ENCODE measurements at places on chromosomes 7 and 10.

GRCh38 chr10:74900297-74900696, 73.9 kb downstream of the KAT6B start:
- DNase-seq = no peak
- H3K4me1 ChIP-seq = peaks cover 33% of the 10 kb centered on the region
- no peaks in the 10 kb centered on the region for H3K27me3 ChIP-seq
- no peak overlapping the region for H3K4me3 ChIP-seq
- H3K27ac ChIP-seq = no peak overlapping the region

DNA sequence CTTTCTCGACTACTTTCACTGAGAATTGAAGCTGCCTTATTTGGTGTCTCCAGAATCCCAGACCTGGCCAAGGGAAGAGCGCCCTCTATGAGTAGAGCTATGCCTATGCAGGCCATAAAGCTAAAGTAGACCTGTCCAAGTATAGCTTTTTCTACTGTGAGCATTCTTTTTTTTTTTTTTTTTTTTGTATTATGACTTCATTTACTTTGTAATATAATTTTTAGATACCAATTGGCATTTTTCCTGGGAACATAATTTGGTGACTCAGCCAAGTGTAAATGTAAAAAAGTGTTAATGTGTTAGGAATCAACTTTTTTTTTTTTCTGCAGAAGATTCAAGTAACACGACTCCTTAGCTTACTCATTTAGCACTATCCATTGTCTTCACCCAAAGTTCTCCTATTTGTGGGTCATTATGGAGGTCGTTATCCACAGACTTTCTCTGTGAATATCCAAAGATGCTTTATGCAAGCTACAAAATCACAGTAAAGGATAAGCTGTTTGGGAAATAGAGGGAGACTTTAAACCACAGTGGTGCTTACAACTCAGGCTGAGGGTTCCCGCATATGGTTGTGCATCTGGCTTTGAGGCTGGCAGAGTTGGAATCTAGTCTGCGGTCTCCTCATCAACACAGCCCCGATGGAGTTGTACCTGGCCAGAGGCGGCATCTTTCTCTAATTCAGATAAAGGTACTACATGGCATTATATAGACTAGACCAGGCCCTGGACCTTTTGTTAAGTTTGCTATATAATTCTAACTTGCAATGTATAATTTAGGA, 1040.2 kb upstream of the SORCS1 start:
- H3K4me1 ChIP-seq = no peaks in the 10 kb centered on the region
- DNase-seq = peak; percentile 37
- no peak overlapping the region for H3K4me3 ChIP-seq
- no peaks in the 10 kb centered on the region for H3K36me3 ChIP-seq

DNA sequence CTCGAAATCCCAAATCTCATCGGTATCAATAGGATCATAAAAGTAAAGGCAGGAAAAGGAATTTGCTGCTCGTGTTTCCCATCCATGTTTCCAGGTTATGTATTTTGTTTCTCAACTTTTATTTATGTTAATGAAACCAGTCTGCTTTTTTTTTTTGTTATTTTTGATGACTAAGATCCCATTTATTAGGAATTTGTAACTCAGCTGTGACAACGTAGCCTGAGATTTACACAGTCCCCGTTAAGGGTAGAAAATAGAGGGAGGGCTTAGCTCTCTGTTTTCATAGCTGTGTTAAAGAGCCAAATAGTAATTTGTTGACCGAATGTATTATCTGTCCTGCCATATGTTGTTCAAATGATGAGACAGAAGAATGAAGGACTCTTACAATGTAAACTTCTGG, 164.0 kb downstream of the MGMT start:
- DNase-seq = no peak
- H3K27me3 ChIP-seq = no peaks in the 10 kb centered on the region
- H3K27ac ChIP-seq = peak overlapping the region; percentile 62

- H3K27me3 ChIP-seq = peaks cover 9% of the 10 kb centered on the region
- no peak overlapping the region for H3K27ac ChIP-seq
- peaks cover 16% of the 10 kb centered on the region for H3K4me1 ChIP-seq
- peaks cover 91% of the 10 kb centered on the region for H3K36me3 ChIP-seq
These were observed 298.3 kb downstream of the TNS3 start for GRCh38 chr7:47283497-47284131.

DNA sequence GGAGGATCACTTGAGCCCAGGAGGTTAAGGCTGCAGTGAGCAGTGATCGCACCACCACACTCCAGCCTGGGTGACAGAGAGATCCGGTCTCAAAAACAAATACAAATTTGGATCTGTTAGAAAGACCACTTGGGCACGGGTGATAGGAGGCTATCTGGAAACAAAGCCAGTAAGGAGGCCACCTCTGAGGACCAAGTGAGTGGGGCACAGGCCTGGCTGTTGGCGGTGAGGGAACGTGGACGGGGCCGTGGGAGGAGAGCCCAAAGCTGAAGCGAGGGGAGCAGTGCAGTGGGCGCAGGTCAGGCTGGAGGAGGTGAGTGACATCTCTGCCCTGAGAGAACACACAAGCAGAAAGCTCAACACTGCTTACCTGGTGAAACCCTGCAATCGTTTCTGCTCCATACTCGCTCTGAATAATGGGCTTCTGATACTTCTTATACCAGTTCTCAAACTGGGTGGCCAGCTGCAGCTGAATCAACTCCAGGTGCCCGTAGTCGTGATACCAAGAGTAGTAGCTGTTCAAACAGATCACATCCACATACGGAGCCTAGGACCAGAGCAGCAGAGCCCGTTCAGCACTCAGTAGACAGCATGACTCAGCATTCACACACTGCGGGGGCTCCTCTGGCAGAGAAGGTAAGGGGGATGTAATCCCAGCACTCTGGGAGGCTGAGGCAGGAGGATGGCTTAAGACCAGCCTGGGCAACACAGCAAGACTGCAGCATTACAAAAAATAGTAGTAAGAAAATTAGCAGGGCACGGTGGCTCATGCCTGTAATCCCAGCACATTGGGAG, 14.5 kb downstream of the GUSB start:
- H3K27me3 ChIP-seq = no peaks in the 10 kb centered on the region
- H3K4me3 ChIP-seq = no peak overlapping the region
- no peak for DNase-seq
- peaks cover 82% of the 10 kb centered on the region for H3K36me3 ChIP-seq

- H3K4me3 ChIP-seq = no peak overlapping the region
- no peaks in the 10 kb centered on the region for H3K36me3 ChIP-seq
- H3K27ac ChIP-seq = no peak overlapping the region
- H3K27me3 ChIP-seq = no peaks in the 10 kb centered on the region
- no peaks in the 10 kb centered on the region for H3K4me1 ChIP-seq
These were observed 79.5 kb downstream of the SLC13A1 start for GRCh38 chr7:123120286-123120685.

DNA sequence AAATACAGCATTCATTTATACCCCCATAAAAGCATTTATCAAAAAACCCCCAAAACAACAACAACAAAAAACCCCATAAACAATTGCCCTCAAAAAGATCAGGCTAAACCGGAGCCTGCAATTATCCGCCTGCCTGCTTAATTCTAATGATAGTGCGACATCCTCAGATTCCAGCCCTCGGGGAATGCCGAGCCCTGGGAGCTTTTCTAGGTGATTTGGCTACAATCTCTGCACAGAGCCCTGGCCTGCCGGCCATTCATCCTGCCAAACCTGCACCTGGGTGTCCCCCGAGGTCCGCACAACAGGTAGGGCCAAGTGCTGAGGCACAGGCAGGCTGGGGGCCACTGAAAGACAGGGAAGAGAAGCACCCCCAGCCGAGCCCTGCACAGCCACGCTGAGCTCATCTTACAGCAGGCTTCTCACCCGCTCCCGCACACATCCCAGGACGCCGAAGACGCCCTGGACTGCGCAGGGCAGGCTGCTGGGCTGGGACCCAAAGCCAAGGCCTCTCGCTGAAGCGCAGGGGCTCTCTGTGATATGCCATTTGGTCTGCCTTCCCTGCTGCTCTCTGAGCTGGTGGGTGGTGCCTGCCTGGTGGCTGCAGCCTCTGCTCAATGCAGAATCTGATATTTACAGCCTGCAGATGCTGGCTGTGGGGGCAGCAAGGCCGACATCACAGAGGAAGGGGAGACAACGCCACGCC, 57.5 kb downstream of the CAMK2B start:
- peak overlapping the region; percentile 60 for H3K27ac ChIP-seq
- H3K27me3 ChIP-seq = peaks cover 27% of the 10 kb centered on the region
- no peak overlapping the region for H3K4me3 ChIP-seq
- H3K36me3 ChIP-seq = no peaks in the 10 kb centered on the region
- peaks cover 54% of the 10 kb centered on the region for H3K4me1 ChIP-seq

Data from nephron progenitor cell (in vitro differentiated cells).